ENCODE measurements at places on chromosomes 11 and 22.

GRCh38 chr11:789943-790342, at the start of gene CEND1:
TSS of gene CEND1 (minus strand) at chr11:790090. CDS start at chr11:788576, 1,514 bp downstream.
- DNase-seq, result peak; percentile 30

DNA sequence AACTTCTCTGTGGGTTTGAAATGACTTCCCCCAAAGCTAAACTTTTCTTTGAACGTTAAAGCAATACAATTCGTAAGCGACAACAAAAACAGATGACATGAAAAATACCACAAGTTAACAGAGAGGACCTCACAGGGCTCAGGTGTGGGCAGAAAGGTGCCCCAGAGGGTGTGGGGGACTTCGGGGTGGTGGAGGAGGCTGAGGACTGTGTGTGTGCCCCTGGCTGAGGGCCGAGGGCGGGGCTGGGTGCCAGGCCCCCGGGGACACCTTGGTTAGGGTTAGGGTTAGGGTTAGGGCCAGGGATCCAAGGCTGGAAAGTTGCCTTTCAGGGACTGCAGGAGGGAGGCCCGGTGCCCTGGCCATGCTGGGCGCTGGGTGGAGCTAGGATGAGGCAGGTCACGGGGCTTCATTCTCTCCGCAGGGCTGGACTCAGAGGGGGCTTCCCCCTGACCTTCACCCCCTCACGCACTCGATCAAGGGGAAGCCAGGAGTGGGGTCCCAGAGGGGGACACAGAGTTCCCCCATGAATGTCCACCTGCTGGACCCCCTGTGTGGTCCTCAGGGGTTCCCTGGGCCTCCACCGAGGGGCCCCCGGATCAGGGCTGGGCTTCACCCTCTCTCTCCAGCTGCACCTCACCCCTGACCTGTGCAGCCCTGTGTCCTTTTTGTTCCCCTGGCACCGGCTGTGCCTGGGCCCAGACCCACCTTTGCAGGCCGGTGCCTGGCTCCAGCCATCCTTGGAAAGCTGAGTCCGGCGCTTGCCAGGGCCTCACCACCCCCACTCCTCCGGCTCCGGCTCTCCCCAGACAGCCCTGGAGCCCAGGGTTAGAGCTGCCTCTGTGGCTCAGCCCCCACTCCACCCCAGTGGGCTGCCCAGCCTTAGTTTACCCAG, 7.0 kb downstream of the TNNI2 start:
- DNase-seq, result no peak

DNA sequence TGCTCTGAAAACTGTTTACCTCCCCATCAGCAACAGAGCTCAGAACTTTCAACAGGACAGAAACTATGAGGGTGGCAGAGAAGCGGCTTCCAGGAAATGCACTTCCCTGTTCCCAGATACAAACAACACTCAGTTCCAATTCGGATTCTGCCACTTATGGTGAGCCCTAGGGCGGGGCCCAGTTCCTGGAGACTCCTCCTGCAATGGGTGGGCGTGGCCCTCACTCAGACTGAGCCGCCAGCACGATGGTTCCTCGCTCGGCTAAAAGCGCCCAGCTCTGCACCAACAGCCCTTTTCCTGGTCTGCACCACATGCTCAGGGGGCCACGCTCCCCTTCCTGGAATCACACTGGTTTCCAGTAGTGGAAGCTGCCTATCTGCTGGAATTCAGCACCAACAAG, 314.1 kb downstream of the CTTN start:
- DNase-seq, result no peak

- DNase-seq, result no peak
These were observed 181.8 kb downstream of the UVRAG start for GRCh38 chr11:75996523-75997442.

- DNase-seq, result no peak
These were observed 425.9 kb downstream of the TMEM135 start for GRCh38 chr11:87463486-87464102.

DNA sequence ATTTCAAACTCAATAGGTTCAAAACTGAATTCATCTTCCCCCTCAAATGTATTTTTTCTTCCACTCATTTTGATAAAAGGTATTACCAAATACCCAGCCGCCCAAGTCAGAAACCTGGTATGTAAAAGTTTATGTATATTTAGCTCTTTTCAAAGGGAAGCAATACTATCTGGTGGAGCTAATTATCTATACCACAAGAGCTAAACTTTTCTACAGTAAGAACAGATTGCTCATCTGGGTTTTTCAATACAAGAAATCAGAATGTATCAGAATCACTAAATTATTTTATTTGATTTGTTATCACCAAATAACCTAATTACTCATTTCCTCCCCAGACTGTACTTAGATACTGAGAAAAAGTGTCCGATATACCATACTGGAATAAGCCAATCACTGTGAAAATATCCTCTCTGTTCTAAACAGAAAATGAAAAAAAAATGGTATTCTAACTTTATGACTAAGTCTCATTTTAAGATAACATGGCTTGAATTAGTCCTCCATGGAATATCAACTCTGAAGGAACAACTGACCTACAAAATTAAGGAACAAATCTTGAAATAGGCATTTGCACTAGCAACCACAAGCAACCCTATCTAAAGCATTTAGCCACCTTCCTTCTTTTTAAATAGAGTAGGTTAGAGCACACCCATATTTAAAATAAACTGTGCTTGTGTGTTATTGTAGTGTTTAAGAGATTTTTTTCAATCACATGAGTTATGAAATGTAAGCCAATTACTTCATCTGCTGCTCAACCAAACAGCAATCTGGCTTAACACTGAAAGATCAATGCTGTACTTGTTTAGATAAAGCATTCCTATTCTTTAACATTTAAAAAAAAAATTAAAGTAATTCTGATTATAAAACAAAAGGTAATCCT, 35.0 kb downstream of the RDX start:
- DNase-seq, result no peak

DNA sequence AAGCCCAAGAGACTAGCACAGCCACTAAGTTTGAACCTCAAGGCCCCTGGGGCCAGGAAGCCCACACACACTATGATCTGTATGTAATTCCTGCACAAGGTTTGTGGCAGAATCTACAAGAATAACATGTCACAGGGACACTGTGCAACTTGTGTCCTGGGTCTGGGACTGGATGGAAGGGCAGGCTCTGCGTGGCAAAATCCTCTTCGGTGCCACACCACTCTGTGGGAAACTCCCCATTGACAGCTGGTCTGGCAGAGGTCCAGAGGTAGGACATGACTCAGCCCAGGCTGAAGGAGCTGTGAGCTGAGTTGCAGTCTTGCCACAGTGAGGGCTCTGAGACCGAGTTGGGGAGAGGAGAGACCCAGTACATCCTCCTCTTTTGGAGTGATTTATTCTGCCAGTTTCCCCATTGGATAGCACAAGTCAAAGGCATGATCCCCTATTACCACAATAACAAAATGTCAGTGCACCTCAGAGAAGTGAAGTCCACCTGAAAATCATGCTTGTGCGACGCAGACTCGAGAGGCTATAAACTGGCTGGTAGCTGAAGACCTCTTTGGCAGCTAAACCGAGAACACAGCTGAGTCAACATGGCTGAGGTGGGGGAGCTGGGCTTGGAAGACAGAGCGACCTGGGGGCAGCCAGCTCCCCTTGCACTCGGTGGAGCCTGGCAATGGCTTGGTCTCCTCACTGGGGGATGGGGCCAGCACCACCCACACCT, 23.3 kb upstream of the SERPIND1 start:
- DNase-seq, result peak; percentile 94

DNA sequence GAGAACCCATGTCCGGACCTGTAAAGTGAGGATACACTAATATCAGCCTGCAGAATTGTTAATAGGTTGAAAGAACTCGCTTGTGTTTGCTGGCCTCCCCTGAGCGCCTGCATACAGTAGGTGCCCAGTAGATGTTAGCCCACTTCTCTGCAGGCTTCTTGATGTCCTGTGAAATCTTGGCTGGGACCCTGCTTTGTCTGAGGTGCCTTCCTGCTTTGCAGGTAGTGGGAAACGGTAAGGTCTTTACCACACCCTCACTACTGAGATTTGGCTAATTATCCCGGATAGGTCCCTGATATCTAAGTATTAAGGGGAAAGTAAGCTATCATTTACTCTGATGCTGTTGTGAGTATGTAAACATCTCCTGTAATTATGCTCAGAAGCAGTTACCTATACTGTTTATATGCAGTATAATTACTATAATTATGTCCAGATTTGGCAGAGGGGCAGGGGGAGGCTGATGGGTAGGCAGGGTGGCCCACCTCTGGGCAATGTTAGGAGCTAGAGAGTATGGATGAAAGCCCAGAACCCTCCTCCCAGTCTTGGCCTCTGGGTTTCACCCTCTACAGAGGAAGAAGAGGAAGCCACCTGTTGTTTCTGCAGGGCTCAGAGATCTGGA, 1.2 kb upstream of the ARRB1 start:
- no peak for DNase-seq

- DNase-seq, result no peak
These were observed 20.0 kb downstream of the POLR3H start for GRCh38 chr22:41524251-41524661.

GRCh38 chr11:78927511-78927910, 352.8 kb upstream of the NARS2 start:
- no peak for DNase-seq

- DNase-seq, result no peak
These were observed 232.7 kb upstream of the B3GAT1 start for GRCh38 chr11:134644476-134645456.

DNA sequence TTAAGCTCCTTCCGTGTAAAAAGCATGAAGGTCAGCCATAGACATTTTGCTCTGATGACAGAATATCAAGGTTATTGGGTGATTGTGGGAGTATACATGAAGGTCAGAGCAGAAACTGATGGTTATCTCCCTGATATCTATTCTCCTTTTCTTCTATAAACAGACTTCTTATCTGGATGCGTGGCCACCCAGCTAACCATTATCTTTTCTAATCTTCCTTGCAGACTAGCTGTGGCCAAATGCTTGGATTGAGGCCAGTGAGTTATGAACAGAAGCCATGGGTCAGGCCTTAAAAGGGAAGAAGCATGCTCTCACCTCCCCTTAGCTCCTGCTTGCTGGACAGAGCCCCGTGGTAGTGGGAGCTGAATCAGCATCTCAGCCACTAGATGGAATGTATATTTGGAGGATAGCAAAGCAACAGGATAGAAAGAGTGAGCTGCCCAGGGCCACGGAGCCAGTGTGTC, 31.3 kb upstream of the LRRC55 start:
- no peak for DNase-seq

- no peak for DNase-seq
These were observed 38.2 kb upstream of the LYVE1 start for GRCh38 chr11:10606536-10607208.

- DNase-seq, result no peak
These were observed 99.1 kb upstream of the MTNR1B start for GRCh38 chr11:92870196-92870832.

DNA sequence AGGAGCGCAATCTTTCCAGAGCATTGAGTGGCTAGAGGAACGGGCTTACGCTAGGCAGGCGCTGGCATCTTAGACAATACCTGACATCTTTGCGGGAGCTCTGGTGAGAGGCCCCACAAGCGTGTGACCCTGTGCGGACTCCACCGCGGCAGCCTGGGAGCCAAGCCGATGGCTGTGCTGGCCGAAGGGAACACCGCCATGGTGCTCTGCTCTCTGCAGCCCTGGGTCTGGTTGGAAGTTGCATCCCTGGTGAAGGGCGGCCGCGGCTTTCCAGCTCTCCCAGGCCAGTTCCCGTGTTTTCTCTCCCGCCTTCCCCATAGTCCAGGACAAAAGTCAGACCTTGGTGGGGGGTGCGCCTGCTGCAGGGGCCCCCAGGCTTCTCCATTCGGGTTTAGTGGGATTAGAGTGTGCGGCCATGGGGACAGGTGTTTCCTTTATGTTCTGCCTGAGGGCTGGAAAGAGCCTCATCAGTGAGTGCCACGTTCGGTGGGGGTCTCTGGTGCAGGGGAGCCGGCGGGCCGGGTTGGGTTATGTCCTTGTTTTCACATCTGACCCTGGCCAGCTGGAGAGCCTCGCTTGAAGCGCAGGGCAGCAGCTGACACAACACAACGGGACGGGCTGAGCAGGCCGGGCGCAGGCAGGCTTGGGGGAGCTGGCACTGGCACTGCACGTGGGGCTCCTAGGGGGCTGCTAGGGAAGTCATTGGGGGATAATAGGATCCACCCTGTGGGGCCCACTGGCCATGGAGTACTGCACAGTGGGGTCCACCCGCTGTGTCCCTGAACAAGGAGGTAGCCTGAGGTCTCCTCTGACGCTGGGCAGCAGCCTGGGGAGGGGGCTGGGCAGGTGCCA, 94.8 kb downstream of the KCNQ1 start:
- DNase-seq, result peak; percentile 24

DNA sequence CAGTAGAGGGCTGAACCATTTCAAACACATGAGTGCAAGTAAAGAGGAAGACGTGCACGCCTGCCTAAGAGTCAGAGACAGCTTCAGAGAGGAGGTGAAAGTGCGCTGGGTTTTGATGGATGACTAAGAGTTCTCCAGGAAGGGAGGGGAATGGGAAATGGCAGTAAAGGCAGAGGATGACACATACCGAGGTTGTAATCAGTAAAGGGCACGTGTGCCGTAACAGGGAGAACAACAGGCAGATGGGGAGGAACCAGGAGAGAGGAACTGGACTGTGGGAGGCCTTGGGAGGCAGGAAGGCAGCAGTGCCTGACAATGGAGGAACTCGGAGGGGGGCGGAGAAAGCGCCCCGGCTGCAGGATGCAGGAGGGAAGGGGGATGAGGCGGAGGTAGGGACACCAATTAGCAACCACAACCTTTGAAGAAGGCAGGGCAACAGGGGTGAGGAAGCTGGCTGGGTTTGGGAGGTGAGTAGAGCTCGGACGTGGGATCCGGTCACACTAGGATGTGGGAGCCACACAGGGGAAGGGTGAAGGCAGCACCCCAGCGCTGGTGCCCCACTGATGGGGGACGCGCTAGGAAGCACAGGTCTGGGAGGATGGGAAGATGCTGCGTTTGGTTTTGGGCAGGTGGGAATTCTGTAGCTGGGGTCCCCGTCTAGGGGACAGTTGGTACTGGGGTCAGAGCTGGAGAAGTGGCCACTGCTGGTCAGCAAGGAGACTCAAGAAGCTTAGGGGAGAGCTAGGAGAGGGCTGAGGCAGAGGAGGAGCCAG, 67.4 kb downstream of the SCUBE1 start:
- no peak for DNase-seq

DNA sequence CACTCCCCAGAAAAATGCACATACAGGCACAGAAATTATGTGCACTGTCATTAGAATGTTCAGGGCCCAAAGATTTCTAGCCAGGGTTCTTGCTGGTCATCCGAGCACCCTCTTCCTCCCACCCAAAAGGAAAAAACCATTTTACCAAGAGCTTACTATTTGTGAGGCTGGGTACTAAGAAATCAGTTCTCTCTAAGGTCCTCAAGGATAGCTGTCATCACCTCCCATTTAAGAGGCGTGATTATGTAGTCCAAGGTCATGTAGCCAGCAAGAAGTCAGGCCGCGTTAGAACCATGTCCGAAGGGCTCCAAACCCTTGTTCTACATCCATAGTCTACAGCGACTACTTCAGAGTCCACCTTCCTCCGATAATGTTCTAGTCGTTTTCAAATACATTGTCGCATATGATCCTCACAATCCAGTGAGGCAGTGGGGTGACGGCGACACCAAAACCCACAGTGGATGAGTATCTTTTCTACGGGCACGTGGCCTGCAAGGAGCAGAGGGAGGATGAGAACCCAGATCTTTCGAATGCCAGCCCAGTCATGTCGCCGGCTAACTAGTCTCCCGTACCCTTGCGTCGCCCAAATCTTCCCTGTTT, 634 bp downstream of the TIMM8B start:
- DNase-seq, result no peak

All from NCI-H1092 (cell line).